Stromal cell of bone marrow (primary cell): ENCODE measurements at places on chromosomes 5 and 9.

DNA sequence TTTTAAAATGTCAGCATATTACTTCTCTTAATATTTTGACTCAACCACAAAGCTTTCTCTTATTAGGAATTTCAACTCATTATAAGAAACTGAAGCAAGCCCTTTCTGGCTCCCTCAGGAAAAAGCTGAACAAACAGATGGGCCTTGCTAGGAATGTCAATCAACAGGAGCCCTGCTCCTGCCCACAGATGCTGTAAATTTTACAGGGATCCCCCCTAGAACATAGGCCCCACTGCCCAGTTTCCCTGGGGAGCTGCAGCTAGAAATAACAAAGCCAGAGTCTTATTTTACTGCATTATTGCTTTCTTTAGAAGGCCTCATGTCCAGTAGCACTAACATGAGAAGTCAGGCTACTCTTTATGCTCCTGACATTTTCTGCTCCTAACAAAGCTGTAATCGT lies 103.8 kb downstream of the PCSK1 start:
- DNase-seq = no peak

DNA sequence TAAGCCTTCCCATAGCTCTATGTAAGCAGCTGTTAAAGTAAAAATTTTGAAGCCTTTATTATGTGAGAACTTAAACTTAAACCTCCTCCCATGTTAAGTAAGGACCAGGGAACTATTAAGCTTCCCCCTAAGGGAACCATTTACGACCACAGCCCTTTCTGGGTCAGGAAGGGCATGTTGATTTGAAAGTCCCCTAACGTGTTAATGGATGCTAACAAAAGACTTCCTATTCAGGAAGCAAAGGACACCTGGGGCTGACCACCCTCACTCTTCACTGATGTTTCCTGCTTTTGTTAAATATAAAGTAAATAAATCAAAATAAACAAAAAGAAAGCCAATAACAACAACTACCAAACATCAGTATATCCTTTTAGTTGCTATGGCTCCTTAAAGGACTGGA lies 170.6 kb upstream of the RFX3 start:
- no peak for DNase-seq

DNA sequence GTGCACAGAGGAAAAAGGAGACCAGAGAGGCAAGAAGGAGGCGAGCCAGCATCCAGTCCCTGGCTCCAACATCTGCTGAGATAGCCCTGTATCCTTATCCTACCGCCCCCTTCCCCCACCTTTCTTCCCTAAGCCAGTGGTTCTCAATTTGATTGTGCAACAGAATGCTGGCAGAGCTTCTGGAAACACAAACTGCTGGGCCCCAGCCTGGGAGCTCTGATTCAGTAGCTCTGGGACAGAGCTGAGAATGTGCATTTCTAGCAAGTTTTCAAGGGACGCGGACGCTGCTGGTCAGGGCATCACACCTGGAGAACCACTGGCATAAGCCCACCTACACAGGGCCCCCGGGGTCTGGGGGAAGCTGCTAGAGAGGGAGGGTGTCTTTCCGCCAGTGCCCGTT lies 21.1 kb downstream of the AK8 start:
- peak; percentile 80 for DNase-seq

DNA sequence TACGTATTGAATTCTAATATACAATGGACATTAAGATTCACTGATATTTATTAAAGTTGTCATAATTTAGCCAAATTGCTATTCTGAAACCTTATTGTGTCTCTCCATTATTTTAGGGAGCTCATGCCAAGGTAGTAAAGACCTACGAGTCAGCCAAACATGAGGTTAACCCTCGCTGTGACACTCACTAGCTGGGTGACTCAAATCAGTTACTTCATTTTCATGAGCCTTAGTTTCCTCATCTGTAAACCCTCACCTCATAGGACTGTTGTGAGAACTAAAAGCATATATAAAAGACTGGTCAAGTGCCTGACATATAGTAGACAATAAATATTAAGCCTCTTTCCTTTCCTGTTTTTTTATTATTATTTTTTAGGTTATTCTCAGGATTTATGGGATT lies 44.0 kb upstream of the PCA3 start:
- DNase-seq = no peak

DNA sequence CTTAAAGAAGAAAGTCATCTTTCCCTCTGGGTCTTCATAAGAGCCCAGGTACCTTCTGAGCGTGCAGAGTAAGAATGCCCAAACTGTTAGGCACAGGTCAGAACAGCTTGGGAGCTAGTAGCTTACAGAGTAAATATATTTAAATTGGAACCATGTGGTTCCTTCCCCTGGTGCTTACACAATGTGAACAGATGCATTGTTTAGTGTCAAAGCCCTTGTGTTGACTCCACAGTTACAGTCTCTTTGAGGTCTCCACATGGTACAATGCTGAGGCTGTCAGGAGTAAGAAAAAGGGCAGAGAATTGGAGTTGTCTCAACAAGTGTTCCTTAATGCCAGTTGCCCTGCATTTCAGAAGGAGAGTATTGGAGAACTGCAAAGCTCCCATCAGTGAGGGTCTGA lies 188.5 kb downstream of the PAPPA start:
- no peak for DNase-seq

DNA sequence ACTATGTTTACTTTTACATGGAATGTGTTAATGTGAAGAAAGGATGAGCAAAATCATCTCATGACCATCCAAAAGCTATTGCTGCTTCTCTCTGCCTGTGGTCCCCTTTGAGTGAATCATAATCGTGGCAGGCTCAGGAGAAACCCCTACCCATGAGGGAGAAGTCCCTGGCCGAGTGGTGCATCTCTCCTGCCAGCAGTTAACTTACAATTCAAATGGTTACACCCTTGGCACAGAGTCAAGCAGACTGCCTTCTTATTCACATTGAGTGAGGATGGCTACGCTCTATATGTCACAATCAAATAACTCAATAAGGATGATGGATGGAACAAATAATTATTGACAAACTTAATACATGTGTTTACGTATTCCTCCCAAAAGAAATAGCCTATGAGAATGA lies 179.1 kb downstream of the FGF1 start:
- DNase-seq = no peak

DNA sequence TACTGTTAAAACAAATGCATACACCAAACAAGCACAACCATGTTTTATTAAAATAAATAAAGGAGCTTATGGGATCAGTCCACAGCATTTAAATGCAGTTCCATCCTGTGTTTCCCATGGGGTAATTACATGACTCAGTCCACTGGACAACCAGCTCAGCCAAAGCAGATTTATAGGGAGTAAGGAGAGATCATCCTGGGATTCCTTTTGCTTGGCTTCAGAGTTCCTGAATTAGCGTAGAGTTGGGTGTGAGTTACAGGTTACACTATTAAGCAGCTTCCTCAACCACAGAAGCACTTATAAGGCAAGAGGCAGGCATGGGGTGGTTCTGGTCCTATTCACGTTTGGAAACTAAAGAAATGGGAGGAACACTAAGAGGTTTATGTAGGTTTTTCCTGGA lies 381.1 kb upstream of the ACTBL2 start:
- peak; percentile 54 for DNase-seq

- DNase-seq = peak; percentile 77
Measured at GRCh38 chr9:69204849-69205248, 30.8 kb downstream of the TJP2 start.

- DNase-seq = no peak
Measured at GRCh38 chr9:80163889-80164288, 592.1 kb downstream of the TLE4 start.

DNA sequence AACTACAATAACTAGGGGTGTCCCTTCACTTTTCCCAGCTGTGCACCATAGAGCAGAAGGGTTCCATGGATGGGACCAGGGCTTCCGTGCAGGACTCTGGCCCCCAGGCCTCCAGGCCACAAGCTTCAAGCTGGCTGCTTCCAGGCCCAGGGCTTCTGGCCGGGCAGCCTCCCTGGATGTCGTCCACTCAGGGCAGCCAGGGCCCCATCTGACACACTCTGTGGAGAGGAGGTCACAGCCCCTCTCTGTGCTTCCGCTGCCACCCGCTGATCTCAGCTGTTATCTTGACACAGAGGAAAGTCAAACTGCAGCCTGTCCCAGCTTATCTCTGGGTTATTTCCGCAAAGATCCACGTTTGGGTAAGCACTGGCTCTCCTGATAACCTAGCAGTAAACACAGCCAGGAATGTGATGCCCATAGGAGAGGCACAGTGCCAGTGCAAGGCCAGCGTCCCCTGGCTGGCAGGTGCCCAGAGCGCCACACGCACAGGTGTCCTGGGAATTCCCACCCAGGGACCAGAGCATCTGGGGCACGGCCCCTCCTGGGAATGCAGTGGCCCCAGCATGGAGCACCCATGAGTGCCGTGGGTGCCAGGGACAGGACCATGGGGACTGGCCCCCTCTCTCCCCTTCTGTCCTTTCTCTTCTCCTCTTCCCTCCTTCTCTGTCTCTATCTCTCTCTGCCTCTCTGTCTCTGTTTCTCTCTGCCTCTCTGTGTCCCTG lies 15.6 kb upstream of the SLC6A19 start:
- DNase-seq = no peak

DNA sequence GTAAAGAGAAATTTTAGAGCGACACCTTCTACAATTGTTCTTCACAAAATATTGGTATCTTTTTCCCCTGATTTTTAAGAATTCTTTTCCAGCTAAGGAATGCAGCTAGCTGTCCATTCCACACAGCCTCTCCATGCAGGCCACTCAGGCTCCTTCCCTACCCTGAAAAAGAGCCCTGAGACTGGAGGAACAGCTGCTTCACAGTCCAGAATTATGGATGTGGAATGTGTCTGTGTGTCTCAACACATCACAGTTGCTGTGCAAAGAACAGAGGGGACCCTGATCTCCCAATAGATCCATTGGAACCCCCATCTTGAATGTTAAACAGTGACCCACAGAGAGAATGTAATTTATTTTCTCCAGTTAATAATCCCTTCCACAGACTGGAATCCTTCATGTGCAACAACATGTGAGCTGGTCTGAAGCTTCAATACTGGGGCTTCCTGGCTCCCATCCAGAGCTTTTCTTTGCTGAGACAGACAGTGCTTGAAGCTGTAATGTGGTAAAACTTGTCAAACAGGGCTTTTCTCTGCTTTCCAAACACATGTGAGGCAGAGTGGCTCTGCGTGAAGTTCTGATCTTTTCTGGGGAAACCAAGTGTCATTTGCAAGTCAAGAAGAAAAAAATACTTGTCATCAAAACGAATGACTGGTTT lies 53.3 kb upstream of the SMC5 start:
- DNase-seq = no peak

DNA sequence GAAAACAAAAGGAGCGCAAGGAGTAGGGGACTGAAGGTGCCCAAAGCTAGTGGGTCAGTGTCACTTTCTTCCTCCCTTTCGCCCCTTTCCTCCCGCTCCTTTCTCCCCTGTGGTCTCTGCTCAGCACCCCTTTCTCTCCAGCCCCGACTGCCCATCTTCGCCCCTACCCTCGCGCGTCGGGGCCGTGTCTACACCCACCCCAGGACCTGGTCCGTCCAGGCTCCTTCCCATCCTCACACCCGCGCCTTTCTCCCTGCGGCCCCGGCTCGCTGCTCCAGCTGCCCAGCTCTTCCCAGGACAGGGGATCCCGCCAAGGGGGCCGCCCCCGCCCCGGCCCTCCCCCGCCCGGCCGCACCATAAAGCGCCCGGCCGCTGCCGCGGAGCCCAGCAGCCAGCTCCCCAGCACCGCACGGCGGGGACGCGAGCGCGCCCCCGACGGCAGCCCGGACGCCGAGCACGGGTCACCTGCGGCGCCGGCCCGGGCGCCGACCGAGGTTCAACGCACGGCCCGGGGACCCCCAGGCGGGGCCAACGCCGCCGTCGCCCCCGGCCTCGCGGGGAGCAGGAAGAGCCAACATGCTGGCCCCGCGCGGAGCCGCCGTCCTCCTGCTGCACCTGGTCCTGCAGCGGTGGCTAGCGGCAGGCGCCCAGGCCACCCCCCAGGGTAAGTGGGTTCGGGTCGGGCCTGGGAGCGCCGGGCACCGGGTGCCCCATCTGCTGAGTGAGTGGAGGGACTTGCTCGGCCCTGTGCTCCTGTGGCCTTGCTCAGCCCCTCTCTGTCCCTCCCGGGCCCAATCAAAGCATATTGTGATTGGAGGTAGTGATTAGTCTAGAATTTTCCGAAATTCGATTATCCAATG lies at the start of gene THBS4:
Gene THBS4, plus strand, starts transcription at position 387 of the 860 bp plus-strand sequence. Its CDS starts 190 bp downstream, at position 577.
- no peak for DNase-seq

DNA sequence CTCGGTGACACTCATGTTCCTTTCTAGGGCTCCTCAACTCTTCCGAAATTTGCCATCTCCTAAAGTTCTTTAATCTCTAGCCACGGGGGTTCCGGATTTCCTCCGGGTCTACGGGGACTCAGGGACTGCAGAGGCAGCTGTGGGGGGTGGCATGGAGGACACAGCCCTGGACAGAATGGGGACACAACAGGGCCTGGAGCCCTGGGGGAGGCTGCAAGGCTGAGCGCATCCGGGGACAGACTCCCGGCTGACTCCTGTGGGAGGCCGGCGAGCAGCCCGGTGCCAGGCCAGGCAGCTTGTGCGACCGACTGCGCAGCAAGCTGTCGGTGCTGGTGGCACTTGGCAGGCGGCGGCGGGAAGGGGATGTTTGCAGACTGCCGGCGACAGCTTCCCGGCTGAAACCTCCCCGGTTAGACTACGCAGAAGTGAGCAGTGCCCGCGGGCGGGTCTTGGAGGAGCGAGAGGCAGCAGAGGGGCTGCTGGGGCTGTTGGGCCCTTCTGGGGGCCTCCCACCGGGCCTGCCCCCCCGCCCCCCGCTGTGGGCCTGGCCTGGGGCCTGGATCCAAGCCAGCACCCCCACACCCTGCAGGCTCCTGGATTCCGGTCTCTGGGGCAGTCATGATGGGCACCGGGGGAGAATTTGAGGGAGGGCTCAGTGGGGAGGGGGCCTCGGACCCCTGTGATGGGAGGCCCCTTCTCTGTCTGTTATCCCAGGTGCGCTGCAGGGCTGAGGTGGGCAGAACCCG lies 28.7 kb upstream of the UBAC1 start:
- DNase-seq = no peak

DNA sequence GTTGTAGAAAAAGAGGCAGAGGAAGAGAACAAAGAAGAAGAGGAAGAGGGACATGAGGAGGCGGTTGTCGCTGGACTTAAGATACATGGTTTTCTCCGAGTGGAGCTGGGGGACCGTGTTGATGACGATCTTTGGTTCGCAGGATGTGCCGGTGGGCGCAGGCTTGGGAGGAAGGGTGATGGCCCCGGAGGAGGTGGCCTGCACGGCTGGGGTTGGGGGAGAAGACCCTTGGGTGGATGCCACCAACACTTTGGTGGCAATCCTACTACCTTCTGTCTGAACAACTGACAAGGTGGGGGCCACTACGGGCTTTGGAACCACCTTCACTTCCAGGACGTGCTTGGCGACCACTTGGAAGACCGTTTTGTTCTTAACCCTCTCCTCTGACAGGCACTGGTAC lies 60.7 kb downstream of the SECISBP2 start:
- no peak for DNase-seq

DNA sequence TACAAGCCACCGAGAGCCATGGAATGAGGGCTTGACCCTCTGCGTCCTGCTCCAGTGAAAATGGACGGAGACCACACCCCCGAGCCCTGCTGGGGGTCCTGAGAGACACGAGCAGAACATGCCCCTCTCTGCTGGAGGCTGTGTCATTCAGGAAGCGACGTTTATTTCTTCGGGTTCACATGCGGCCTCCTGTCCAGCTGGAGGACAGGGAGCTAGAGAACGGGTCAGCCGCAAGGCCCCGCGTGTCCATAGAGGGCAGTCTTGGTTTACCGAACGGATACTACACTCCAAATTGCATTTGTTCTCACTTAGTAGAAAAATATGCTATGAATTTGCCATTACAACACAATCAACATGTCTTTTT lies 36.1 kb downstream of the MRPL36 start:
- DNase-seq = peak; percentile 41

GRCh38 chr9:80699511-80699998 lies 989.8 kb downstream of the TLE1 start:
- DNase-seq = peak; percentile 68

- DNase-seq = no peak
Measured at GRCh38 chr9:107557236-107557990, 67.8 kb upstream of the KLF4 start.
